ENCODE measurements at places on chromosomes 13 and 19.

GRCh38 chr13:24176351-24177101, 16.0 kb downstream of the SPATA13 start:
- DNase-seq, result no peak

DNA sequence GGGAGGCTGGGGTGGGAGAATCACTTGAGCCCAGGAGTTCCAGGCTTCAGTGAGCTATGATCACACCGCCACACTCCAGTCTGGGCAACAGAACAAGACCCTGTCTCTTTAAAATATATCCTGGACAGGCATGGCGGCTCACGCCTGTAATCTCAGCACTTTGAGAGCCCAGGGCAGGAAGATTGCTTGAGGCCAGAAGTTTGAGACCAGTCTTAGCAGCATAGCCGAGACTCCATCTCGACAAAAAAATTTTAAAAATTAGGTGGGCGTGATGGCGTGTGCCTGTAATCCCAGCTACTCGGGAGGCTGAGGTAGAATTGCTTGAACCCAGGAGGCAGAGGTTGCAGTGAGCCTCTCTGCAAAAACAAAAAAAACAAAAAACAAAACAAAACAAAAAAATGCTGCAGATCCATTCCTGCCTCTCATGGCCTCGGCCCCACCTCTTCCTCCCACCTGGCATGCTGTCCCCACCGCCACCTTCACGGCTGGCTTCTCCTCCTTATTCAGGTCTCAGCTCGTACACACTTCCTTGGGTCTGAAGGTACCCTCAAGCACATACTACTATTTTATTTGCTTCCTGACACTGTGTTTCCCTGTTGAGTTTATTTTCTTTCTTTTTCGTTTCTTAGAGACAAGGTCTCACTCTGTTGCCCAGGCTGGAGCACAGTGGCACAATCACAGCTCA, 5.3 kb downstream of the RFX1 start:
- no peak for DNase-seq

GRCh38 chr13:53946500-53946899, 917.9 kb downstream of the OLFM4 start:
- no peak for DNase-seq

- DNase-seq, result no peak
Observed at GRCh38 chr13:104785952-104786351, 1719.7 kb upstream of the SLC10A2 start.

DNA sequence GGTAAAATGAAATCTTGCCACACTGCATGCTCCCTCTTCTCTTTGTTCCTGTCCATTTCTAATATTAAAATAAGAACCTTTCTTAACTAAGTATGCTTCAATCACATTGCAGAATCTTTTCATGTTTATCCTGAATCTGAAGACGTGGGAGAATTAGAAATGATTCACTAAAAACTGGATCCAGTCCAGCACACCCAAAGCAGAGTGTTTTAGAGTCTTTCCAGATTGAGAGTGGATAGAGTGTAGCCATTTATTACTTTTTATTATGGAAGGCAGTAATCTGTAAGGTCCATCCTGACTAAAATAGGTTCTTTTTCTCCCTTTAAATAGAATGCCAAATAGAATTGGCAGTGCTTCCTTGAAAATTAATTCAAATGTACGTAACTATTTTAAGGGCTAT, 453.5 kb downstream of the TDRD3 start:
- DNase-seq, result no peak

DNA sequence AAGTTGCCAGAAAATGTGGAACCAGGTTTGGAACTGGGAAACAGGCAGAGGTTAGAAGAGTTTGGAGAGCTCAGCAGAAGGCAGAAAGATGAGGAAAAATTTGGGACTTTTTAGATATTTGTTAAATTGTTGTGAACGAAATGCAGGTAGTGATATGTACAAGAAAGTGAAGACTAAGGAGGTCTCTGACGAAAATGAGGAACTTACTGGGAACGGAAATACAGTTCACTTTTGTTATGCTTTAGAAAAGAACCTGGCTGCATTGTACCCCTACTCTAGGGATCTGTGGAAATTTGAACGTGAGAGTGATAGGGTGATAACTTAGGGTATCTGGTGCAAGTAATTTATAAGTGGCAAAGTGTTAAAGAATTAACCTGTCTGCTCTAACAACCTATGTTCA, 632.4 kb downstream of the SLITRK5 start:
- DNase-seq, result no peak

DNA sequence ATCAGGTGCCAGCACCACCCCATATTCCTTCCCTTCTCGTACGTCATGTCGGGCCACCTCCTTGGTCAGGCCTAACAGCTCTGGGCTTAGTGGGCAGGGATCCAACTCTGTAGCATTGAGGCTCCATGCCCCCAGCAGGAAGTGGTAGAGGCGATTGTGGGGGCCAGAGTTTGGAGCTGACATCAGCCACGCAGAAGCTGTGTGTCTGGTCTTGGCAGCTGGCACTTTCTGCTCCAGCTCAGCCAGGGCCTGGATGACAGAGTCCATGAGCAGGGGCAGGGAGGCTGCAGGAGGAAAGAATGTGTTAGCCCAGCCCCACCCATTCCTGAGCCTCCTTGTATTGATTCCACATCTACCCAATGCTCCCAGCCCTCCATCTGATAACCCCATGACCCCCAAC, 3.0 kb downstream of the PGLYRP2 start:
- no peak for DNase-seq

DNA sequence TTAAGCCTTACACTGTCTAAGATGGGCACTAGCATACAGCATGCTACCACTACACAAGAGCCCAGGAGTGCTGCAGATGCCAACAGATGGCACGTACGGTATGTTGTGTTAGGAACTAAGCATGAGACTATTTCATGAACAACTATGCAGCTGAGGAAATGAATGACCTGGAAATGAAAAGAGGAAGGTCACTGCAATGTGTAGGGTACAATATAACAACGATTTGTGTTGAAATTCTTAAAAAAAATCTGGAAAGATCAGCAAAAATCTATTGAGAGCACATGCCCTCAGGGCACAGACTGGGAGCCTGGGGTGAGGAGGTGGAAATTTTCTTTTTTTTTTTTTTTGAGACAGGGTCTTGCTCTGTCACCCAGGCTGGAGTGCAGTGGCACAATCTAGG, 14.4 kb downstream of the HAUS8 start:
- DNase-seq, result no peak

- DNase-seq, result no peak
Observed at GRCh38 chr19:41913538-41914423, 14.5 kb downstream of the ERFL start.

- no peak for DNase-seq
Observed at GRCh38 chr13:67554746-67555452, 324.8 kb upstream of the PCDH9 start.

Data from AG08396 (cell line).